ENCODE measurements at places on chromosomes 4 and X.

- DNase-seq, result peak; percentile 37
These were observed 91.9 kb upstream of the MAPK10 start for GRCh38 chr4:86451560-86452330.

DNA sequence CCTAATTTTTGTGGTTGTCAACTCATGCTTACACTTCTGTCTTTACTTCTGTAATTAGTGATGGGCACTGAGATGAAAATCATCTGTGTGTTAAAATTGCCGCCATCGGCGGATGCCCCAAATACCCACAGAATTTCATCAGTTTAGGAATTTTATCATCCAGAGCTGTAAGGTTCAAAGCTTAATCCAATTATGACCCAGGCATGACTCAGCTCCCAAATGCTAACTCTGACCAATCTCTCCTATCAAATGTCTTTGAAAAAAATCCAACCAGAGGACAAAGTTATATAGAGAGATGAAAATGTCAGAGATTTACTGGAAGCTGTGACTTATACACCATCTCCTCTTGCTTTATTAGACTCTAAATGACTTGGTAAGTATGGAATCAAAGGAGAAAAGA is 1048.7 kb upstream of the PRKX start:
- no peak for DNase-seq

- DNase-seq, result peak; percentile 85
These were observed 380.5 kb upstream of the IGFBP7 start for GRCh38 chr4:57490520-57491255.

DNA sequence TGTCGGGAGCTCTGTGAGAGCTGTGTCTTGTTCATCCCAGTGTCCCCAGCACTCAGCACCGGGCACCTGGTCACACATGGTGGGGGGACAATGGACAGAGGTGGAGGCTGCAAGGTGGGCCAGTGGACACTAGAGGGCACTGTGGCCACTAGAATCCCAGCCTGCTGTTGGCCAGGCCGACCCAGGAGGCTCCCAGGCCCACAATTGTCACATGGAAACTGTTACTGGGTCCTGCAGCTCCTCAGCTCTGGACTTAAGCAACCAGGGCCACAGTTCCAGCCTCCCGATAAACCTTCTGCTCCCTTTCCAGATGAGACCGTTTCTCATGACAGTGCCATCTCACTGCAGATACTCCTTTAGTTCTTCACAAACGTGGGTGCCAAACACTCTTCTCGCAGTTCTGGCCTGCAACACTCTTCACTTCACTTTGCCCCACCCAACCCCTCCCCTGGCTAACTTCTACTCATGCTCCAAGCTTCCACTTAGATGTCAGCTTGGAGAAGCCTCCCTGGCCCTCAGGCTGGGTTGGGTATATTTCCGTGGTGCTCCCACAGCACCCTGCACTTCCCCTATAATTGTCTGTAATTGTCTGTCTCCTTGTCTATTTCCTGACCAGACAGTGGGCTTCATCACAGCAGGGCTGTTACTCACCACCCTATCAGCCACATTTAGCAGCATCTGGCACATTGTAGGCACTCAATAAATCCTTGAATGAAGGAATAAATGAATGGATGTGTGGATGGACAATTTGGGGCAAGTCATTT is 3.5 kb upstream of the IQSEC2 start:
- DNase-seq, result no peak

GRCh38 chr4:140426610-140427105 is 790 bp downstream of the CLGN start:
- no peak for DNase-seq

GRCh38 chr4:53832549-53832948 is 231.9 kb downstream of the CHIC2 start:
- DNase-seq, result no peak

DNA sequence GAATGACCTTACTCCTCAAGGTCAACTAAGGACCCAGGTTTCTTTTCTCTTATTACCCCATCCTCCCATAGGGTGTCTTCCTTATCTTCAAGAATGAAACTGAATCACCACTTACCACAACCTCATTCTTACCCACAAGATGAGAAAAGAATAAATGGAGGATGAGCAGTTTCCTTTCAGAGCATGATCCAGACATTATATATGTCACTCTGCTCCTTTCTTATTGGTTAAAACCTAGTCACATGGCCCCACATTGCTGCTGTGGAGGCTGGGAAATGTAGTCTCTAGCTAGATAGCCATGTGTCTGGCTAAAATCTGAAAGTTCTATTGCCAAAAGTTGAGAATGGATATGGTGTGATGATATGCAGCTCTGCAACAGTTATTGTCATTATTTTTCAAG is 62.4 kb upstream of the RAI2 start:
- peak; percentile 1 for DNase-seq

DNA sequence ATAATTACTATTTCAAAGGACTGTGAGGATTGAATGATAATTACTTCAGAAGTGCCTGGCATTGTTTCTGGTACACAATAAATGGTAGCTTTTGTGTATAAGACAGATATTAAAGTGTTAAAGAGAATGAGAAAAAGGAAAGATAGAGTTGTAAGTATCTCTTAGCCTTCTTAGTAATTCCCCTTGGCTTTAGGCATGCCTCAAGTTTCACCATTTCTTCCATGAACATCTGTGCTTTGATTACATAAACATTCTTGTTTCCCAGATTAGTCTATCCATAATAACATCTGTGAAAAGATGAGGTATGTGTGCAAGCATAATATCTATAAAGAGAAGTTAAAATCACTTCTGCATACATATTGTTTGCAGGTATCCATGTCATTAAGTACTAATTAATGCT is 230.9 kb upstream of the TEX13A start:
- DNase-seq, result no peak

GRCh38 chr4:177441061-177441802 is 1.0 kb downstream of the AGA start:
- DNase-seq, result no peak

DNA sequence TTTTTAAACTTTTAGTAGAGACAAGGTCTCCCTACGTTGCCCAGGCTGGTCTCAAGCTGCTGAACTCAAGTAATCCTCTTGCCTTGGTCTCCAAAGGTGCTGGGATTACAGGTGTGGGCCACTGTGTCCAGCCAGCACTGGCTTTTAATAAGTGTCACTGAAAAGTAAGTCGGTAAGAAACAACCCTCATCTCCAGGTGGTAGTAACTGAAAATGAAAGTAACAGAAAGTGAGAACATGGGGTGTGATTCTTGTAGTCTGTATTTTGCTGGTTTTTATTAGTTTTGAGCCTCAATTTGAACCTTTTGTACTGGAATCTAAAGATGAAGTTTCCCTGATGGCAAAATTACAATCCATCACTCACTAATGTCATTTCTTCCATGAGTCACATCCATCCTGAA is 238.1 kb upstream of the AGA start:
- DNase-seq, result no peak

DNA sequence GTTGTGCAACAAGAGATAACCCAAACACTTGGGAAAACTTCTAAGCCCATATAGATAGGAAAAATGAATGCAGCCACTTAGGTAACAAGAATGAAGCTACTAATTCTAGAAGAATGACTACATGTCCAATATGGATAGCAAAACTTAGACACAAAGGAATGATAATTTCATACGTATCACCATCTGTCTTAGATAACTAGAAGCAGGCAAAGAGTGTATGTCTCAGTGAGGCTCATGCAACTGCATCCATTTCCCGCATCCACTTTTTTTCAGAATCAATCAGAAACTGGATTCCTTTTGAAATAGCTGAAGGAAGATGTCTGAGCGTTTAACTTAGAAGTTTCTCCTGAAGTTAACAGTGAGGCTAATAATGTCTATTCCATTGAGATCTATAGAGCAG is 408.7 kb upstream of the PITX2 start:
- DNase-seq, result no peak

GRCh38 chrX:56728752-56729151 is 291 bp upstream of the NBDY start:
- peak; percentile 9 for DNase-seq

GRCh38 chr4:138665851-138666250 is 349.7 kb upstream of the NOCT start:
- no peak for DNase-seq

DNA sequence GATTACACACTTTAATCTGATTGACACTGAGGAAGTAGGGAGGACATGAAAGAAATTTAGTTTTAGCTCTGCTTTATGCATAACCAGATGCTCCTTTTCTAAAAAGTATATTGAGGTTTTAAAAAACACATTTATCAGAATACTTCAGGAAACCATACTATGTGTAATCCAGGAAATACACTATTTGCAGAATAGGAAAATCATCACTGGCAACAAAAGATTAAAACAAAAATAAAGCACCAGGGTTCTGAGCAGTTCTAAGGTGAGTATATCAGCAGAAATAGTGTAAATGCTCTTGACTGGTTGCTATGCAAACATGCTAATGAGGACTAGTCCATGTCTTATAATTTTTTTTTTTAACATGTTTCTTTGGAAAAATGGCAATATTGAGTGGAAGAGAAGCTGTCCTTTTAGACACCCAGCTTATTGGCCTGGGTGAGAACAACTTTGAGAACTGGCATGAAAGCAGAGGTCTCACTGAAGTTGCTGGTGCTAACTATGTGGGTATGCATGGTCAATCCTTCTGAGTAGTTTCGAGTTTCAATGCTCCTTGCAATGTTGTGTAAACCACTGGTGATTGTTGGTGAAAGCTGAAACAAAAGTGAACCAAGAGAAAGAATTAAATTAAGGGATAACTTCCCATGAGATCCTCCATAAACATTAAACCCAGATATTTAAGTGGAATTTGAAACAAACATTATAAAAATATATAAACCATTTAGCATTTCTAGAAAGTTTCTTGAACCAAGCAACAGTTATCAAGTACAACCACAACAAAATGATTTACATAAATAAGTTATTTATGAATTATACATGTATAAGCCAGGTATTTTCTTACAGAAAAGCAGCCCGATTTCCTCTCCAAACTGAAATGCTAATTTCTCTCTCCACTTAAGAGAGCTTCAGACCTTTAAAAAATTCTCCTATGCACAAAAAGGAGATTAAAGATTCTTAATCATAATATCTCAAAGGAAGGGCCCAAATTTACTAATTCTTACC is 20.4 kb upstream of the SCD5 start:
- no peak for DNase-seq

- no peak for DNase-seq
These were observed 8.9 kb downstream of the ZNF330 start for GRCh38 chr4:141229408-141230101.

GRCh38 chr4:185096032-185096653 is 46.9 kb upstream of the SLC25A4 start:
- DNase-seq, result no peak

- DNase-seq, result no peak
These were observed 15.8 kb upstream of the SFRP2 start for GRCh38 chr4:153804722-153805121.

DNA sequence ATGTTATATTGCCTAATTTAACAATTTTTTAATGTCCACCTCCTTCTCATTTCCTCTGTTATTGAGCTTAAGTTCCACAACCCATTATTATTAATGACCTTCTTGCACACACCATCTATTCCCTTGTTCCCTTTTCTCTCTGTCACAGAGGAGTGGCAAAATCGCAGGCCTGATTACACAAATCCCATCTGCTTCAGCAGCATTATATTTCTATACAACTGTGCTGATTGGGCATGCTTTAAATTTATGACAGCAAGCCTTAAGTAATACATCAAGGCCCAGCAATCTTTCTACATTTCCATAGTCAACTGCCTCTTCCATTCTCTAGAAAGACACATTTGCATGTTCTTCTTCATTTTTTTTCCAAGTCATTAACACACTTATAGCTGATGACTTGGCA is 423.8 kb downstream of the PRDM5 start:
- DNase-seq, result no peak

GRCh38 chr4:77358315-77358928 is 201.4 kb downstream of the CCNG2 start:
- DNase-seq, result no peak

DNA sequence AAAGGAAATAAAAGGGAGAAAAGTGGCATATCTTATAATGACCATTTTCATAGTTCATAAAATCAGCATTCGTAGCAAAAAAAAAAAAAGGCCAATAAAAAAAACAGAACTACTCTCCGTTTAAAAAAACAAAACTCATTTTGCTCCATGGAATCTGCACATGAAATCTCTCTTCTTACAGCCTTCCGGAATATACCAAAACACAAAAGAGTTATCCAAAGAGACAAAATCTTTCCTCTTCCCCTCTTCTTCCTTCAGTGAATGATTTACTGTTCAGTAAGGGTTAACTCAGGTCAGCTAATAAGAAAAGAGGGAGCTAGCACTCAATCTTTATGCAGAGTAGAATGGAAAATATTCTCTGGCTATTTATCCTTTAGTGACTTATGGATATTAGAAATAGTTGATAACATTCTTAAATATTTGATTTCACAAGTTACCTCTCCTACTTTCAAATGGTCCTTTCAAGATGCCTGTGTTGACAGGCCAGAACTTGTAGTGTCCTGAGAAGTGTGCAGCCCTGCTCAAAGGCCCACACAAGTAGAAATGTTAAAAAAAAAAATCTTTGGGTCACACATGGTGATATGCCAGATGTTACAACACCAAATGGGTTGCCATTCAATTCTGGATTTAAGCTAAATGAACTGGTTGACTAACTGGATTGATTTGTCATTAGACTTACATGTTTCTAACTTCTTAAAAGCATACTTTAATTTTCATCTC is 42.1 kb downstream of the PDGFC start:
- DNase-seq, result no peak

DNA sequence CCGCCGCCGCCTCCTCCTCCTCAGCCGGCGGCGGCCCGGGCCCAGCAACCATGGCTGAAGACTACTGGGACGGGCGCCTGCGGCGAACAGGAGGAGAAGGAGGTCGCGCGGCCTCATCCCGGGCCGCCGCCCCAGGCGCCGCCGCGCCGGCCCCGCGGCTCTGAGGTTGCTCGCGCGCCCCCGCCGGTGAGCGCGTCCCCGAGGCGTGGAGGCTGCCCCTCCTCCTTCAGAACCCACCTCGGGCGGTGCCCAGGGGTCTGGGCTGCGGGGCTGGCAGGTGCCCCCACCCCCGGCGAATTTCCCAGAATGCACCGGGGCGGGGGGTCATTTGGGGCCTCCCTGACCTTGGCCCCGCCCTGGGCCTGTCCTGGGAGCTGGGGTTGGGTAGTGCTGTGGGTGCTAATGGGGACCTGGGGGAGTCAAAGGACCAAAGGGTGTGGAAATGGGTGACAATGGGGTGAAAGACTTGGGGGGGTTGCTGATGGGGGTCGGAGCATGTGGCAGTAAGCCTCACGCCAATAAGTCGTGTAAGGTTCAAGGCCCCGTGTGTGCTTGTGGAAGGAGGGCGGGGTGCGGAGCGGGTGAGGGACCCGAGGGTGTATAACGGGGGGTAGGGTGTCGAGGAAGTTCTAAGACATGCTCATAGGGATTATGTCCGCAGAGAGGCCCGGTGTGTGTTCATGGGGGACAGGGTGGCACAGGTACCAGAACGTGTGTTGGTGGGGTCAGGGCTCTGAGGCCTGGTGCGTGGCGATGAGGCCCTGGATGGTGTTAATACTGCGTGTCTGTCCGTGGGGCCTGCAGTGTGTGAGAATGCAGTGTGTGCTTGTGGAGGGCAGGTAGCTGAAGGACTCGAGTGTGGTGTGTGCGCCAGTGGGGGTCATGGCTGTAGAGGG is 687 bp downstream of the CDK16 start:
- peak; percentile 12 for DNase-seq

DNA sequence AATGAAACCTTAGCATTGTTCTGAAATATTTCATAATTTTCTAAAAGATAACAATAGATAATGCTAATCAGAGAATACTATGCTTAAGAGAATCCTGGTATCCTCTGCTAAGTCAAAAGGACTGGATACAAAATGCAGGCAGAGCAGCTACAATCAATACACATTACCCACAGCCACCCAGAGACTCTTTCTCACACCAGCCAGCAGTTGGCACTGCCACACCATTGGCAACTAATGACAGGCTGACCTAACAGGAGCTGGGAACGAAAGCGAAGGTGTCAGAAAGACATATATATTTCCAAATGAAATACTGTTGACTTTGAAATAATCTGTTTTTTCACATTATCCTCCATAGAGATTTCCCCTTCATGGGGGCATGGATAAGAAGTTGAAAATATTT is 122.6 kb upstream of the PLAC1 start:
- no peak for DNase-seq
